ENCODE measurements at places on chromosomes 6 and 20.
A peak's percentile ranks its signal among the peaks of the same experiment; 100 is the strongest.

DNA sequence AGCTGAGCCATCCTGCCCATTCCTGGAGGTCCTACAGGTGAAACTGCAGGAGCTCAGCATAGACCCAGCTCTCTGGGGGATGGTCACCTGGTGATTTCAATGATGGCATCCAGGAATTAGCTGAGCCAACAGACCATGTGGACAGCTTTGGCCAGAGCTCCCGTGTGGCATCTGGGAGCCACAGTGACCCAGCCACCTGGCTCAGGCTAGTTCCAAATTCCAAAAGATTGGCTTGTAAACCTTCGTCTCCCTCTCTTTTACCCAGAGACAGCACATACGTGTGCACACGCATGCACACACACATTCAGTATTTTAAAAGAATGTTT is 44.0 kb downstream of the SIRPA start:
- no peak for DNase-seq

DNA sequence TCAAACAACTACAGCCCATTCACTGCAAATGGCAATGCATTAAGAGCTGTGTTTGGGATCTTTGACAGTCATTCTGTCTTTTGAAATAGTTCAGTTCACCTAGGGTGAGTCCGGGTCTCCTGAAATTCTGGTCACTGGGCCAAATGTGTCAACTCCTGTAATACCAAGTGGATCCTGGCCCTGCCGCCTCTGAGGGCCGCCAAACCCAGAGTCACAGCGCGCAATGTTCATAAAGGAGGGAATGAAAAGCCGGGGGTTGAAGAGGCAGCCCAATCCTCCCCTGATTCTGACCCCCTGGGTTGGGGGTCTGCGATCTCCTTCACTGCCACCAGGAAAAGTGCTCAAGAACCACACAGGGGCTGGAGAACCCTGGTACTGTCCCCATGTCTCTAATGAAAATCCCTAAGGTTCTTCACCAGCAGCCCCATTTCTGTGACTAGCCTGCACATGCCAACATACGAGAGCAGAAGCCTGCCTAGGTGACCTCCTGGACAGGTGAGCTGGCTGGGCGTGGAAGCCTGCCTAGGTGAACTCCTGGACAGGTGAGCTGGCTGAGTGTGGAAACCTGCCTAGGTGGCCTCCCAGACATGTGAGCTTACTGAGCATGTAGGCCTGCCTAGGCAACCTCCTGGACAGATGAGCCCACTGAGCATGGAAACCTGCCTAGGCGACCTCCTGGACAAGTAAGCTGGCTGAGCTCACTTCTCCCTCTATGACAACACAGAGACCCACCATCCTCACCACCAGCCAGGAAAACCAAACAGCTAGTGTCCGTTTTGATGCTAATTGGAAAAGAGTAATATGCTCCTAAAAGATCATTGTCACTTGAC is 16.1 kb upstream of the APMAP start:
- no peak for DNase-seq

GRCh38 chr6:117110737-117111136 is 154.6 kb upstream of the VGLL2 start:
- no peak for DNase-seq

- DNase-seq: no peak
These were observed 15.7 kb upstream of the TGM3 start for GRCh38 chr20:2280082-2280481.

- DNase-seq: peak; percentile 77
These were observed at the start of gene SNAI1 for GRCh38 chr20:49982346-49983122. SNAI1 (plus strand) TSS chr20:49982980; CDS start chr20:49983060, 80 bp downstream.

DNA sequence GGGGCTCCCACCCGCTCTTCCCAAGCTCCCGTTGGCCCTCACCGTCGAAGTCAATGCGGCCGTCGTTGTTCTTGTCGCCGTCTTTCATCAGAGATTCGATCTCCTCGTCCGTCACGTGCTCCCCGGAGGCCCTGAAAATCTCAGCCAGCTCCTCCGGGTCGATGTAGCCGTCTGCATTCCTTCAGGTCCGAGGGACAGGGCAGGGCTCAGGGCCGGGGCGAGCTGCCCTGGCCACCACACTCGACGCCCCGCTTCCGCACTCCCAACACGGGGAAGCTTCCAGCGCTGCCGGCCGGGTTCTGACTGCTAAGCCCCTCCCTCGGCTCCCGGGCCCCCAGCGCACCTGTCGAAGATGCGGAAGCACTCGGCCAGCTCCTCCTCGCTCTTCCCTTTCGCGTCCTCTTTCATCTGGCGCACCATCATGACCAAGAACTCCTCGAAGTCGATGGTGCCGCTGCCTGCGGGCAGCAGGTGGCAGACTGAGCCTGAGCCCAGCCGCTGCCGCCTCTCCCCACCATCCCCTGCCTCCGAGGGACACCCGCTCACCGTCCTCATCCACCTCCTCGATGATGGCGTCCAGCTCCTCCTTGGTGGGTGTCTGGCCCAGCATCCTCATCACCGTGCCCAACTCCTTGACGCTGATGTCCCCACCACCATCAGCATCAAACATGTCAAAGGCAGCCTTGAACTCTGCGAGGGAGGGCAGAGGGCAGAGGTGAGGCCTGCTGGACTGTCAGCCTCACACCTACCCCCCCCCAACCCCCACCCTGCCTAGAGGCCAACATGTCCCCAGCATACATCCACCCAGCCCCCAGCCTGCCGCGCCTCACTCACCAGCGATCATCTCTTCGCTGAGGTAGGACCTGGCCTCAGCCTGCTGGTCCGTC is 2.9 kb downstream of the TNNC2 start:
- DNase-seq: peak; percentile 22

- DNase-seq: no peak
These were observed 20.7 kb downstream of the GTPBP2 start for GRCh38 chr6:43608310-43608763.

DNA sequence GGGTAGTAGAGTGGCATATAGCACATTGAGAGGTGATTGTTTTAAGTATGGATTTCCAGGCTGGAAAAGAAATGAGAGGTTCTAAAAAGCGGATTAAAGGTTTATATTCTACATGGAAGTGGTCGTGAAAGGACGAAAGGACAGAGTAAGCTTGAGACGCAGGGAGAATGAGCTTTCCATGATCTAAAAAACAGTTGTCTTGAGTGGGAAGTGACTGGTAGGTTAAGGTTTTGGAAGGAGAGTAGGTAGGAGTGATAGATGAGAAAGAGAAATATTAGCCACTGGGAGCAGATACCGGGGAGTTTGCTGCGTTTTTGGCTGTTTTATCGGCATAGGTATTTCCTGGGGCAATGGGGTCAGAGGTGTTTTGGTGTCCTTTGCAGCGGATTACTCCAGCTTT is 750.6 kb upstream of the ADGRB3 start:
- no peak for DNase-seq

DNA sequence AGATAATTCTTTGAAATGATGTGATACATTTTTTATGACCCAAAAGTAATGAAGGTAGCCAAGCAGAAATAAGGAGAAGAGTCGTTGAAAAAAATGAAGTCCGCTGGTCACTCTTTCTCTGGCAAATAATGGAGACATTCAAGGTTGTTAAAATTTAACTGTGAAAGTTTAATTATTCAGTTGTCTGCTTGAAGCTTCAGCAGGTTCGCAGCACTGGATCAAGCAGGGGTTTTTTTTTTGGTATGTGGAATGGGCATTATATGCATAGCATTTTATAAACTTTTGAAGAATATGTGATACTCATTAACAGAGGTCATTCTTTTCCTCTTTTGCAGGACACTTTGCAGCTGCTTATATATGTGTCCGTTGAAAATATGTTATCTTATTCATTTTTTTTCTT is 21.6 kb upstream of the FUT9 start:
- no peak for DNase-seq

DNA sequence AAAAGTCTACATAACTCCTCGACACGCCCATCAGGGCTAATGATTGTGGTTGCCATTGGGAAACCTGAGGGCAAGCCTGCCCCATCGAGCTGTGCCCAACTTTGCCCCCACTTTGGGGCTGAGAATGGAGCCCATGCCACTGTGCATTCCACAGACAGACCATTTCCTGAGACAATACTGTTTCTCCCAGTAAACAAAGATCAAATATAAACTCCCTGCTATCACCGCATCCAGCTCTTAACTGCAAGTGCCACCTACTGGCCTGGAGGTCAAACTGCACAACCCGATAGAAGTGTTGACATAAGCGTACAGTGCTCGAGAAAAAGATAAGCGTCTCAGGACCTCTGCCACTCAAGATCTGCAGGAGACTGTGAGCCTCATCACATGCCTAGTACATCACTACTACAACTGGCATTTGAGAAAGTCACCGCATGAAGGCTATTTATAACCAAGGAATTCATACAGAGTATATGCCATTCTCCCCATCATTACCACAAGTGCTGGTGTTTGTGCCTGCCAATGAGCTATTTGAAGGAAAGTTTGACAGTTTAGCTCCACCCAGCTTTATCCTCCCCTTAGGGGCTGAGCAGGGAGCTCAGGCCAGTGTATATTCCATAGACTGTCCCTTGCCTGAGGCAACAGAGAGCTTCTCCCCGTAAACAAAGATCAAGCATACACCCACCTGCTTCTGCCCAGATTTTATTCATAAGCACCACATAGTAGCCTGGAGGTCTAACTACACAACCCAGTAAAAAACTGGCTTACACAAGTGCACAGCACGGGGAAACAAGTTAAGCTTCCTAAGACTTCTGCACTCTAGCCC is 4.5 kb upstream of the DEFB126 start:
- no peak for DNase-seq

DNA sequence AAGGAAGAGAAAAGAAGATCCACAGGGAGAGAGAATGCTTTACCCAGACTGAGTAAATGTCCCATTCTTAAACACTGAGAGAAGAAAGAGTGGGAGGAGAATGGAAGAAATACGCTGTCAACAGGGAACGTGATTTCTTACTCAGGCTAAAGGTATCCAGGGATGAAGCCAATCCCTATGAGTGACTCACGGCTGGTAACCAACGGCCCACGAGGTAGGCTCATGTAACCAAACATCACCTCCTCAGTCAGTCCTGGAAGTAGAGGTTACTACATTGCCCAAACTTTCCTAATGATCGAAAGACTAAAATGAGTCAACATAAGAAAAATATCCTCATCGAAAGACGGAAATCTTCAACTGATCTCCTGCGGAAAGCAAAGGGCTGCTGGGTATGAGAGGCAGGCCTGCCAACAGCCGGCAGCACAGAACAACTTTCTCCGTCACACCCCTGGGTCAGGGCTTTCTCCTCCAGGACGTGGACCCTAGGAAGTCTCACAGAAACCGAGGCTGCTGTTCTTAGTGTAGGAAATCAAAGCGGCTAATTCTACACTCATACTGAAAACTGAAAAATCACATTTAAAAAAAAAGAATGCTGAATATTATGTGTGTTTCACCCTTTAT is 292.6 kb downstream of the GMDS start:
- DNase-seq: no peak

DNA sequence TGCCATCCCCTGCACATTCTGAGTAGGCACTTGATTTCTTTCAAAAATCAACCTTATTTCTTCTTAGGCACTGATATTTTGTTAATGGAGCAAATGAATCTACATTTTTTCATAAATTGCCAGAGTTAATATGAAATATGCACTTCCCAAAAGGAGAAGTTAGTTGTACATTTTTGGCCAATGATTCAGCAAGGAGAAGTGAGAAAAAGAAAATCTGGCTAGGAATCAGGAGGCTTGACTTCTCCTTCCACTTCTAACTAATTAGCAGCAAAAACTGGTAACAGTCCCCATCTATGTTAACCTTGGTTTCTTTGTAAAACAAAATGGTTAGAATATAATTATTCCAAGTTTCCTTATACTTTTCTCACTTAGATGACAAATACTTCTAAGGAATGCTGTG is 7.0 kb upstream of the DSE start:
- no peak for DNase-seq

GRCh38 chr20:63096681-63097335 is 90.0 kb upstream of the BHLHE23 start:
- no peak for DNase-seq

GRCh38 chr6:978937-979685 is 286.2 kb upstream of the EXOC2 start:
- no peak for DNase-seq

GRCh38 chr20:44646023-44646640 is 5.4 kb downstream of the ADA start:
- DNase-seq: peak; percentile 32

- DNase-seq: no peak
These were observed 101.0 kb downstream of the CENPW start for GRCh38 chr6:126440923-126441322.

DNA sequence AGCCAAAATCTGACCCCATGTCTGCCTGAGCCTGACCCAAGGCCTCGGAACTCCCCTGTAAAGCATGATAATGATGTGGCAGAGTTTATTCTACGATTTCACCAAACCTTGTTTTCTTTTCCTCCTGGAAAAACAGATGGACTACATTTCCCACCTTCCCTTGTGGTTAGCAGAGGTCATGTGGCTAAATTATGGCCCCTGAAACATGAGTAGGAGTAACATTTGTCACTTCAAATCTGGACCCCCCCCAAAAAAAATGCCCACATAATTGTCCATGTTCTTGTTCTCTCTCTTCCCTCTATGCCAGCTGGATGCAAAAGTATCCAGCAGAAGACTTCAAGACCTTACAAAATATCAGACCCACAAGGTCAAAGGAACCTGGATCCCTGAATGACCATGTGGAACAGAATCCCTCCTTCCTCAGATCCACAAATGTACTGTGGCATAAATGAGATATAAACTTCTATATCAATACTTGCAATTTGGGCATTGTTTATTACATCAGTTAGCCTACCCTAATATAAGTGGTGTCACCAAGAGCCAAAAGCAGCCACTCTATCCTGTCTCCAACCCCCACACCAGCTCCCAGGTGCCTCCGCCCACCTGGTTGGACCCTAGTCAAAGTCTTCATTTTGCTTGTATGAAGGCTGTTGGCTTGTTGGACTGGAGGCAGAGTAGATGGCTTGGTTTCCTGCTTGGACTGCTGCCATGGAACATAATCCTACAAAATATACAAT is 1.4 kb downstream of the C20orf96 start:
- no peak for DNase-seq

GRCh38 chr6:71584712-71585436 is 296.3 kb downstream of the OGFRL1 start:
- DNase-seq: no peak

- peak; percentile 36 for DNase-seq
These were observed 8.0 kb upstream of the SIM1 start for GRCh38 chr6:100472674-100473073.
